ENCODE measurements at places on chromosomes 13 and 19. TPM values are rescaled to one million over a fixed set of nuclear protein-coding genes. Genes with fewer than 3 reads are reported as not detected.

DNA sequence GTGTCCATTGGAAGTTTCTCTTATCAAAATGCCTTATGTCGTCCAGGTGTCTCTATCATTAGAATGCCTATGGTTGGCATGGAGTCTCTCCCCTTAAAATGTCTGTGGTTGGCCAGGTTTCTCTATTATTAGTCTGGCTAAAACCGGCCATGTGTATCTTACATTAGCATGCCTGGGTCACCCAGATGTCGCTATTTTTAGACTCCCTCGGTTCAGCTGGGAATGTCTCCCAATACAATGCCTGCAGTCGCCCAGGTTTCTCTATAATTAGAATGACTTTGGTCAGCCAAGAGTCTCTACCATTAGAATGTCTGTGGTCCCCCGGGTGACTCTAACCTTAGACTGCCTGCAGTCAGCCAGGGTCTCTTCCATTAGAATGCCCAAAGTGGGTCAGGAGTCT is 1536.1 kb downstream of the UQCRFS1 start:
- H3K27ac ChIP-seq: no peak overlapping the region
- no peaks in the 10 kb centered on the region for H3K4me1 ChIP-seq
- H3K27me3 ChIP-seq: no peaks in the 10 kb centered on the region
- H3K4me3 ChIP-seq: no peak overlapping the region
- no peaks in the 10 kb centered on the region for H3K36me3 ChIP-seq
- DNase-seq: no peak

- no peak overlapping the region for H3K4me3 ChIP-seq
- H3K27ac ChIP-seq: no peak overlapping the region
- no peaks in the 10 kb centered on the region for H3K4me1 ChIP-seq
- H3K27me3 ChIP-seq: no peaks in the 10 kb centered on the region
- DNase-seq: no peak
Measured at GRCh38 chr19:16136185-16136999, 7.1 kb upstream of the HSH2D start.

GRCh38 chr13:47190696-47191305 is 293.9 kb upstream of the HTR2A start:
- no peaks in the 10 kb centered on the region for H3K4me1 ChIP-seq
- H3K4me3 ChIP-seq: no peak overlapping the region
- H3K27me3 ChIP-seq: no peaks in the 10 kb centered on the region
- H3K36me3 ChIP-seq: no peaks in the 10 kb centered on the region
- H3K27ac ChIP-seq: no peak overlapping the region

- no peaks in the 10 kb centered on the region for H3K36me3 ChIP-seq
- H3K27ac ChIP-seq: peak overlapping the region; percentile 45
- no peak for DNase-seq
- H3K27me3 ChIP-seq: no peaks in the 10 kb centered on the region
- H3K4me1 ChIP-seq: peaks cover 43% of the 10 kb centered on the region
- peak overlapping the region; percentile 69 for H3K4me3 ChIP-seq
Measured at GRCh38 chr13:112969692-112970338, 801 bp downstream of the MCF2L start.

DNA sequence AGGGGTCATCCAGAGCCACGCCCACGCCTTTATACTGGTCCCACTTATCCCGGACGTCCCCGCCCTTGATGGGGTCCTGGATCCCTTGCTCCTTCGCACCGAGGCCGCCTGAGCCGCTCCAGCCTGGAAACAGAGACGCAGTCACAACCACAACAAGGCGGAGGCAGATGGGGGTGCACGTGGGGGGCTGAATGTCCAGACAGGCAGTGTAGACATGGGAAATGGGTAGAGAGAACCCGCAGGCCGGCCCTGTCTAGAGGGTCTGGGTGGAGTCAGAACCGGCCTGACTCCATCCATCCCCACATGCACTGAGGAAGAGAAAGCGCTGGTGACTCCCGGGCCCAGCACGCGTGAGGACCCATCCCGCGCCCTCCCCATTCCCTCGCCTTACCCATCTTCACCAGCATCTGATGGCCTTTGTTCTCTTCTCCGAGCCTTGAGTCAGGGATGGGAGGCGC is 23.0 kb downstream of the CHERP start:
- H3K4me1 ChIP-seq: no peaks in the 10 kb centered on the region
- H3K36me3 ChIP-seq: peaks cover 85% of the 10 kb centered on the region
- H3K27me3 ChIP-seq: no peaks in the 10 kb centered on the region
- DNase-seq: no peak

Gene WDR88
- not detected for total RNA-seq

Gene IGFL3
- not detected for total RNA-seq

All from HepG2 (cell line).